NCI-H2081 (cell line): ENCODE measurements at places on chromosomes 1 and 21.

DNA sequence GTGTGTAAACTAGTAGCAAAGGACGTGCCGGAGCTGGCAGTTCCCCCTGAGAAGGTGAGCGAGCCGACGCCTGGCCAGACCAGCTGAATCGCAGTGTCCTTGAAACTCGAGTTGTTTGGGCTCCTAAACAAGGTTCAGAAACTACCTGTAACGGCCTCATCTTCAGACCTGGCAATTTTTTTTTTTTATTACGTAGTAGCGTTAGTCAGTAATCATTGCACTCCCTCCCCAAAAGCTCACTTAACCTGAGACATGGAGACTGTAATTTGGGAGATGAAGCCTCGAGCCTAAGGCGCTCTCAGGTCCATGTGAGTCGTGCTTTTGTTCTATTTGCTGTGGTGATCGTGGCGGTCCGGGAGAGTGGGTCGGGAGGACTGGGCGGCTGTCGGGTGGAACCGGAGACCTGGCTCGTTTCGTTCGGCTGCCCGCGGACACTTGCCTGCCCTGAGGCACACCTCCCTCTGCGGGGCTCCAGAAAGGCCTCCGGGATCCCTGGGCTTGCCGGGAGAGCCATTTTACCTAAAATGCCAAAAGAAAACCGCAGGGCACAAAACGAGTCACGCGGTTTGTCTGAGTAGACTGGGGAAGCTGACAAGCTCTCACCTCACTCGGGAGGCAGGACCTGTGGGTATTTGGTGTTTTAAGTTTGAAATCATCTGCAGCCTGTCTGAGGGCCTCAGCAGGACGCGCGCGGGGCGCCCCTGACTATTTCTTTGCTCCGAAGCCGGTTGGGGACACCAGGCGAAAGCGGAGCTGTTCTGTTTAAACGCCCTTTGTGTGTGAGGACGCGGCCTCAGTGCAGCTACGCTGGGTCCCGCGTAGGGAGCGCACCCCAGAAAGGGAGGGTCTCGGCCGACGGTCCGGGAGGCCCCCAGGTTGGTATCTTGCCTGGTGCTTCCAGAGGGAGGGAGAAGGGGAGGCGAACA, 722 bp downstream of the LHX8 start:
- no peak for DNase-seq

- DNase-seq: no peak
Observed at GRCh38 chr1:219726480-219727272, 113.8 kb upstream of the ZC3H11B start.

- DNase-seq: no peak
Observed at GRCh38 chr1:94798054-94798453, 22.1 kb upstream of the SLC44A3 start.

DNA sequence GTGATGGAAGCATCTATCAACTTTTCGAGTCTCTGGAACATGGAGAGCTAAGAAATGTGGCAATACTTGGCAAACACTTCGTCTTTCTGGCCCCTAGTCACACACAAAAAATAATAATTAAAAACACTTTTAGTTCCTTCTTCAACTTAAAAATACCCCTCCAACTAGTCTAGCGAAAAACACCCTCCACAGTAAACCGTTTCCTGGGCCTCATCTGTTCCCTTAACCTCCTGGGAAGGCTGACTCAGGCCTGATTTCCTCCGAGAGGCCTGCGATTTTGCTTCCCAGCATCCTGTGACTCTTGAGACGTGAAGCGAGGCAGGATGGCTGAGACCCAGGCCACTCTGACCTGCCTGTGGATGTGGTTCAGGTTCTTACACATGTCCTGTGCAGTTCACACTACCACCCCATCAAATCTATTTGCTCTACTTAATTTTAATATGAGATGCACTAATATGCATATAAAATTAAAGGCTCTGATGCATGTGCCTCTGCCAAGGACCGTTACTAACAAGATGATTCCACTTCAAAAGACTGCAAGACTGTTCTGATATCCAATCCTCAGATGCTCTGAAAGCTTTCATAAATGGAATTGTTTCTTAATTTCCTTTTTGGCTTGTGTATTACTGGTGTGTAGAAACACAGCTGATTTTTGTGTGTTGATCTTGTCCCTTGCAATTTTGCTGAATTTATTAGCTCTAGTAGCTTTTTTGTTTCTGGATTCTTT, 3.5 kb downstream of the NAV1 start:
- no peak for DNase-seq

- no peak for DNase-seq
Observed at GRCh38 chr1:209155546-209155945, 428.0 kb upstream of the CAMK1G start.
